ENCODE measurements at places on chromosomes 11 and 22.

DNA sequence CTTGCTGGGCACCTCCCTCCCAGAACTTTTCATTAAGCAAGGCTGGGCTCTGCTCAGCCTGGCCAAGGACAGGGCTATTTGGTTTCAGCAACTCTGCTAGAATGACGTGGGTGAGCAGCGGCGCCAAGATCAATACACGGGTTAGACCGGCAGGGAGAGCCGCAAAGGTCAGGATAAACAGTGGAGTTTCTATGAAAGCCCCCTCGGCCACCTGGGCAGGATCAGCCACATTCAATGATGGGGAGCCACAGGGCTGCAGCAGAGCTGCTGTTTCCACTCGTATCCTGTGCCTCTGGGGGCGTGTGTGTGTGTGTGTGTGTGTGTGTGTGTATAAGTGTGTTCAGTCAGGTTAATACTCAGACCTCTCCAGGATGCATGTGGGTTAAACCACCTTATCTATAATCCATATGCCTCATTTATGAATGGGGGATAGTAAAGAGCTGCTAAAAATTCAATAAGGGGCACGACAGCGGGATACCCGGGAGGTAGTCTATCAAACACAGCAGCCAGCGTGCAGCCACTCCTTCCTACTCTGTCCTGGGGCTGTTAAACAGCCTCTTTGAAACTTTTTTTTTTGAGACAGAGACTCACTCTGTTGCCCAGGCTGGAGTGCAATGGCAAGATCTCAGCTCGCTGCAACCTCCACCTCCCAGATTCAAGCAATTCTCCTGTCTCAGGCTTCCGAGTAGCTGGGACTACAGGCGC lies 34.8 kb downstream of the MYH9 start:
- DNase-seq, result no peak

GRCh38 chr11:42319921-42320320 lies 860.5 kb upstream of the LRRC4C start:
- DNase-seq, result no peak

- DNase-seq, result no peak
Observed at GRCh38 chr11:86809561-86809960, 9.2 kb downstream of the PRSS23 start.

GRCh38 chr11:65381716-65382032 lies 772 bp downstream of the SLC25A45 start:
- DNase-seq, result no peak

DNA sequence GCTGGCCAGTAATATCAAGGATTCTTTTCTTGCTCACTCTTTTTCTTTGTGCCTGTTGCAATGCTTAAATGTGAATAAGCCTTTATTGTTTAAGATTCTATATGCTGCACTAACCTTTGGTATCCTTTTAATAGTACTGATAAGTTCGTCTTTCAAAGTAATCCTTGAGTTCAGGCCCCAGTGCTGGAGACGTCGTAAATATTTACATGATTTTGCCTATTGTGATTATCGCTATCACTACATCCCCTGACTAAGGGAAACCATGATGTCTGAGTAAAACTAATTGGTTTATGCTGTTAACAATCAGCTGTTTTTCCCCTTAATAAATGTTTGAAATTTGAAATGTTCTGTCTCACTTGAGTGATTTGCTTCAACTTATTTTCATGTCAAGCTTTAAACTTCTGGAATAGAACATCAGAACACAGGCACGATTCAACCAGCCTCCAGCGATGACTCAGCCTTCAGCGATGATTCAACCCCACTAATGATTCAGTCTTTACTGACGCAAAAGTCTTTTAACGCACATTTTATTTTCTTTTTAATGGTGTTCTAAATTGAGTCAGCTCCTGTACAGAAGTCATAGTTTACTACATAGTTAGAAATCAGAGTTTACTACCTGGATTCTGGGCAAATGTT lies 3.9 kb downstream of the HTATIP2 start:
- DNase-seq, result no peak

DNA sequence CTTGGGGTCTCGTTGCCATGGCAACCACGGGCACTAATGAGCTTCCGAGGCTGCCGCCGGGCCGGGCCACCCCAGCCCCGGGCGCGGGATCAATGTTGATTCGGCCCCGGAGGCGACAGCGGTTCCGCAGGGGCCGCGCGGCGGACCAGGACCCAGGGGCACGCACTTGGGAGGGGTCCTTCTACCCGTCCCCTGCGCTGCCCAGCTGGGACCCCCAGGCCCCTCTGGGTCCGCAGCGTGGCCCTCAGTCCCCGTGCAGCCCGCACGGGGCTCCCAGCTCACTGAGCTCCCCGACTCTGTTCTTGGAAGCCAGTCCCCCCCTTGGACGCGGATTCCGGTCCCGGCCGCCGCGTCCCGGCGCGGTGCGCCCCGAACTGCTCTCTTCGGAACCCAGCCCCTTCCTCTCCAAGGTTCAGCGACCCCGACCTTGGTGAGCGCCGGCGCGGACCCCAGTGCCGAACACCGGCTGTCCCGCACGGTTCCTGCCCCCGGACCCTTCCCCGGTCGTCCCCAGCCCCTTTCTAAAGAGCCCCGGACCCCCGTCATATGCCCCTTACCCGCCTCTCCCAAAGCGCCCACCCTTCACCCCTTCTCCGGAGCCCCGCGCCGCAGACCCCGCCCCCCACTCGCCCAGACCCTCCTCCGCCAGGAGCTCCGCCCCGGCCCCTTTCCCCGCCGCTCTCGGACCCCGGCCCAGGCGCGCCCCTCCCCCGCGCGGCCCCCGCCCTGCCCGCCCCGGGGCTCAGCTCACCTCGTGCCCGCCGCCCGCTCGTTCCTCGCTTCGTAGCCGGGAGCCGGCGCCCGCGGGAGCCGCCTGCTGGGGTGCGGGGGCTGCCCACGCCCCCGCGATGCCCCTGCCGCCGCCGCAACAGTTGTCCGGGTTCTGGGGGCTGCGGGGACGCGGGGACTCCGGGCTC lies 18.3 kb upstream of the SHISAL1 start:
- no peak for DNase-seq

DNA sequence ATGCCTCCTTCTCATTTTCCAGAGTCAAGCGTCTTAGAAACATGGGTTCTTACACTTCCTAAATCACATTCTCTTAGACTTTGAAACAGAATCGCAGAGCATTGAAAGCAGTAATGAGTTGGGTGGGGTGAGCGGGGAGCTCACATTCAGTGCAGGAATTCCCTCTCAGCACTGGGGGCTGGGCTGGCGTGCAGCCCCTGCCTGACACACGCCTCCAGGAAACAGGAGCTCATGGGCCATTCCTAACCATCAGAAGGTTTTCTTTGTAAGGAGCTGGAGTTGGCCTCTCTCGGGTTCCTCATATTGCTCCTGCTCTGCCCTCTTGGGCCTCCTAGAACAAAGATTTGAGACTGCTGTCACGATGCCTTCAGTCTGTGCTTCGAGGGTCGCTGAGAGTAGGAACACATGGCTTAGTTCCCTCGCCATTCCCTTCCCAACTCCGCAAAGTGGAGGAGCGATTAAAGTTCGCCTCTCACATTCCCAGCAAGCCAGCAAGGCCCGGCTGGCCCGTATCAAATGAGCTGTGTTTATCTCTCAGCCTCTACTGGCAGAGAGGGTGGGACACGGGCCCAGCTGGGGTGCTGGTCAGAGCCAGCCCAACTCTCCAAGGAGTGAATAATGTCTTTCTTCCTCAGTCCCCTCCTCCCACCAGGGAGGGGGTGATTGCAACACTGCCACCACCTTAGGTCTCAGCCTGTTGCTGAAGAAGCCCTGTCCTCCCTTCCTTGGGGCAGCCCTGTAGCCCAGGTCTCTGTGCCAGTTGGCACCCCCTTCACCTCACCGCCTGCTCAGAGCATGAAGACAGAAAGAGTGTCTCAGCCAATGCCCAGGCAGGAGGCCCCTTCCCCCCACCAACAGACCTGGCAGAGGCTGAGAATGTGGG lies 10.4 kb downstream of the CHRDL2 start:
- DNase-seq, result no peak

DNA sequence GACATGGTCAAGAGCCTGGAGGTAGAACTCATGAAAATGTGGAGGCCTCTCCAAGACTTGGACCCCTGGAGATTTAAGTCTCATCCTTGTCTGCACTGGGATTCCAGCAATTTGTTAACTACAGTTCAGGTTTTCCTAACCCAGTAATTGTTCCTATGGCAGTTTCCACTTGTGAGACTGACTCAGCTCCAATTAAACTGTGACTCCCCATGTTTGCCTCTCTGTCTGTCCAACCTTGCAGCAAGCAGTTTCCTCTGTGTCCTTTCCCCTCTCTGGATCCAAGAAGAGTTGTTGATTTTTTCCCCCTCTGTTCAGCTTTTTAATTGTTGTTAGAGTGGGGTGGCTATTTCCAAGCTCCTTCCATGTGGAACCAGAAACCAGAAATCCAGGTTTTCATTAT lies 16.2 kb upstream of the ARHGAP20 start:
- no peak for DNase-seq

DNA sequence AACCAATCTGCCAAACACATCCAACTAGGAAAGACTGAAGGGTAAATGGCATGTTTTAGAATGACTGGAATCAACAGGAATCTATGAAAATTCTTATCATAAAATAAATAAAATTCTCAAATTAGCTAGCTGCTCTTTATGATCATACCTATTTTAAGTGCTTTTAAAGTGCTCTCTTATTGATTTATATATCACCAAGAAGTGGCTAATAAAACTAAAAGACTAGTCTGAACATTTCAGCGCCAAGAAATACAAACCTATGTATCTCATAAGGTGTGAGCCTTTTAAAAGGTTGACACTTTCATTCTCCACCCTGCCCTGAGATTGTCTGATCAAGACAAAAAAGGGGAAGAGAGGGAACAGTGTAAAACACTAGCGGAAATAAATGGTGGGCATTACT lies 136.8 kb upstream of the ARHGAP42 start:
- no peak for DNase-seq

All from stimulated activated effector memory CD8-positive, alpha-beta T cell treated with anti-CD3 and anti-CD28 coated beads, Interleukin-12 subunit alpha, Interleukin-12 subunit beta, amount 100 ng/mL, for 72 hours (primary cell).